Fibroblast of villous mesenchyme (primary cell): ENCODE measurements at places on chromosomes 7 and 10. TPM values are rescaled to one million over a fixed set of nuclear protein-coding genes. Genes with fewer than 3 reads are reported as not detected.
A peak's percentile ranks its signal among the peaks of the same experiment; 100 is the strongest.

Gene GIMAP6
- total RNA-seq = not detected in 2 replicates

GRCh38 chr10:96656198-96656577 lies 64.1 kb downstream of the PIK3AP1 start:
- DNase-seq = no peak

Gene ATOH7
- total RNA-seq = under 0.01 TPM in 1 of 2 replicates, not detected in the other

DNA sequence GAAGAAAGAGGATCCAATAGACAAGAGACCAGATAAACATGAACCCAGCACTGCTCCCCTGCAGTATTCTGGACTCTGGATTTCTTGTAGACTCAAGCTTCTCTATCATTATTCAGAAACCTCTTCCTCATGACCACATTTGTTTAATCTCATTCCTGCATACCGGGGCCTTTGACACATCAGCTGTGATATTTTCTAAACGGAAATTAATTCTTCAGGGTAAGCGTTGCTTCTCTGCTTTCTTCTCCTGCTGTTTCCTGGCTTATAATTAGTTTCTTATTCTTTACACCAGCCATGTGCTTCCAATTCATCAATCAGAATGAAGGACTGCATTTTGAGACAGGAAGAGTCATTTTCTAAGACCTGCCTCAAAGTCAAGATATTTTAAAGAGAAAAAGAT lies 54.2 kb upstream of the TARP start:
- DNase-seq = no peak

DNA sequence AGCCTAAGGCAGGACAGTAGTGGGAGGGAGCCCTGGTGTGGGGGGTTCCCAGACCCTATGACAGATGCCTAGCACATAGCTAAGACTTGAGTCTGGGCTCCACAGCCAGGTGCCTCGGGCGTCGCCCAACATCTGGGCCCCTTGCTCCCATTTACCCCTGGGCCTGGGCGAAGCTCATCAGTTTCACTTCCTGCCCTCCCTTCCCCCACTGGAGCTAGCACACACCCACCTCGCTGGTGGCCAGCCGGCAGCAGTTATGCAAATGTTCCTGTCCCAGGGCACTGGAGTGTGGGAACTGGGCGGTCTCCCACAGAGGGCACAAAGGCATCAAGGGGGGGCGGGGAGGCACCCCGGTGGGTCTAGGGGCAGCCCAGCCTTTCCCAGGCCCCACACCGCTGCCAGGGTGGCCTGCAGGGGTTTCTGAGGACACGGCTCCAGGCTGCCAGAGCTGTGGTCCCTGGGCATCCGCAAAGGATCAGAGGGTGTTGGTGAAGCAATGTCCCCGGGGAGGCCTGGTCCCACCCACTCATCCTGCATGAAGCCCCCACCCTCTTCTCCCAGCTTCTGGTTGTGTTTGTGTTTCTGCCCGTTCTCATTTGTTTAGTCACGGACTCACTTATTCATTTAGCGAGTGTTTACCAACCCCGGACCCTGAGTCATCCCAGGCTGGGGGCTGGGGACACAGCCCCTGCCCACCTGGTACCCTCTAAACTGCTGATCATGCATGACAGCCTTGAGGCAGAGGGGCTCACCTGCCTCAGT lies 20.4 kb downstream of the SH2B2 start:
- peak; percentile 79 for DNase-seq
